ENCODE measurements at places on chromosomes 2 and 18.

DNA sequence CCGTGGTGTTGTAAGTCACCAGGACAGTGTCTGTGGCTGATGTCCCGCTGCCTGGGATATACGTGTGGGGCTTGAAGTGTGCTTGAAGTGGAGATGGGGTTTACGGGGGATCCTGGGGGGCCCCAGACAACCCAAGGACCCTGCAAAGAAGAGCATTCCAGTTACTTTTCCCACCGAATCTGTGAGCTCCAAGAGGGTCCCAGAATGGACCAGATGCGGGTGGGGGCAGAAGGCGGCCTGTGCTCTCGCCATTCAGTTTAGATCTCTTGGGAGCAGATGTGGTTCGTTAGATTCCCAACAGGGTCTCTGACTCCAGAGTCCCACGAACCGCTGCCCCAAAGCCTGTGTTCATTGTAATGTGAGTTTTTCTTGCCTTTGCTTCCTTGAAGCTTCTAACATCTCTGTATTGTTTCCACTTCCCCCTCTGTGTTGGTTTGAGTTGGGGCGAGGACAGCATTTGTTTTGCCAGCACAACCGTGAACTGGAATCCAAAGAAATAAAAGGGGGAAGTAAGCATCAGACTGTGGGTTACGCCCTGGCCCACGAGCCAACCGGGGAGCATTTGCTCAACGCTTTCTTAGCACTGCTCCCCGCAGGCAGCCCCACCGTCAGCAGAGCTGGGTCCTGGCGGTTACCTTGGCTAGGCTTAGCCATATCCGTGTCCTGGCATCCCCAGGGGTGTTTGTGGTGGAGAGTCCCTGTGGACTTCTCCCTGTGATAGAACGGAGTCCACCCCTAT lies 92.1 kb downstream of the SH3BP4 start:
- no peak overlapping the region for H3K4me3 ChIP-seq
- H3K27ac ChIP-seq, result no peak overlapping the region
- H3K4me1 ChIP-seq, result no peaks in the 10 kb centered on the region
- no peaks in the 10 kb centered on the region for H3K27me3 ChIP-seq
- H3K36me3 ChIP-seq, result peaks cover 4% of the 10 kb centered on the region

DNA sequence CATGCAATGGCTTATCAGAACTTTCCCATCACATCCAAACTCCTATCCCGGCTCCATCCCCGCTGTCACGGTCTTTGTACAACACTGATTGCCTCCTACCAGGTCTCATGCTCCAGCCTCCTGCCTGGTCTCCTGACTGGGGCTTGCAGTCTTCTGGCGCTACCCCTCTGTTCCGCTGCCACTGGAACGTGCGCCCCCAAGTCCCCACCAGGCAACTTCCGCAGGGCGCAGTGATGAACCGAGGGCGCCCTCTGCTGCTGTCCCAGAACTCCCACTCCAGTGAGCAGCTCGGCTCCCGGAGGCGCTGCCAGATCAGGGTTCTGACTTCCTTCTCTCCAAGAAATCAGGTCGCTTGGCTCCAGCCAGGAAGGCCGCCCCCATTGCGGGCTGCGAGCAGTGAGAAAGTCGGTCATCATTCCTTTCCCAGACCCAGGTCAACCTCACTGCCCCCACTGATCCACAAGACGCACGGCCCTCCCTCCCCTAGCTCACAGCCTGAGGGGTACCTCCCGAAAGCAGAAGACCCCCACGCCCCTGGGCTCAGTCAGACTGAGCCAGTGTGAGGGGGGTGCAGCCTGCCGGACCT lies 43.9 kb upstream of the RAB11FIP5 start:
- H3K4me1 ChIP-seq, result no peaks in the 10 kb centered on the region
- H3K27me3 ChIP-seq, result no peaks in the 10 kb centered on the region
- H3K4me3 ChIP-seq, result no peak overlapping the region
- no peaks in the 10 kb centered on the region for H3K36me3 ChIP-seq

DNA sequence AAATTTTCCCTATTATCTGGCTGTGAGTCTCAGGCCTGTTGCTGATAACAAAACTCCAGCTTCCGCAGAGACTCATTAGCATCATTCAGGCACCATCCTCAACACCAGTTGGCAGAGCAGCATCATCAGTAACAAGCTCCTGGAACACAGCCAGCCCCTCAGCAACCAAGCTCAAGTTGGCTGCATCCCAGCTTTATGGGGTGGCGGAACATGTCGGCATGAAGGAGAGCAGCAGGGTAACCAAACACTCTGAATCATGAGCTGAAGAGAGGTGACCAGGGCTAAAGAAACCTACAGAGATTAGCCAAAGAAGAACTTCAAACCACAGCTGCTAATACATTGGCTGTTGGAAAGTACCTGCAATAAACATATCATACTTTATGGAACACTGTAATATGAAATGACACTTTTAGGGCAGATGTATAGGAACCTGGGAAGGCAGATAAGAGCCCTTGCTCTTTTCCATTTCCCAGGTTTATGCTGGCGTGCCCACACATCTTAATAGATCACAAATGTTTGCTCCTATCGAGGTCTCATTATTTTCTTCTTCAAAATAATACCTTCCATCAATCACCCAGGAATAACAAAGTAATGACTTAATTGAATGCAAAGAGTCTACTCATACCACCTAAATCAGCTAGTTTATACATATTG lies 63.8 kb downstream of the PDE11A start:
- H3K4me1 ChIP-seq, result no peaks in the 10 kb centered on the region
- H3K36me3 ChIP-seq, result no peaks in the 10 kb centered on the region
- no peak for DNase-seq

GRCh38 chr2:5546181-5546580 lies 146.0 kb upstream of the SOX11 start:
- H3K36me3 ChIP-seq, result no peaks in the 10 kb centered on the region
- no peak for DNase-seq
- H3K27ac ChIP-seq, result no peak overlapping the region
- H3K4me1 ChIP-seq, result no peaks in the 10 kb centered on the region
- no peaks in the 10 kb centered on the region for H3K27me3 ChIP-seq
- no peak overlapping the region for H3K4me3 ChIP-seq

GRCh38 chr2:10495311-10495987 lies 47.3 kb upstream of the ODC1 start:
- no peaks in the 10 kb centered on the region for H3K27me3 ChIP-seq
- H3K27ac ChIP-seq, result no peak overlapping the region
- no peak overlapping the region for H3K4me3 ChIP-seq
- no peaks in the 10 kb centered on the region for H3K36me3 ChIP-seq
- DNase-seq, result no peak

DNA sequence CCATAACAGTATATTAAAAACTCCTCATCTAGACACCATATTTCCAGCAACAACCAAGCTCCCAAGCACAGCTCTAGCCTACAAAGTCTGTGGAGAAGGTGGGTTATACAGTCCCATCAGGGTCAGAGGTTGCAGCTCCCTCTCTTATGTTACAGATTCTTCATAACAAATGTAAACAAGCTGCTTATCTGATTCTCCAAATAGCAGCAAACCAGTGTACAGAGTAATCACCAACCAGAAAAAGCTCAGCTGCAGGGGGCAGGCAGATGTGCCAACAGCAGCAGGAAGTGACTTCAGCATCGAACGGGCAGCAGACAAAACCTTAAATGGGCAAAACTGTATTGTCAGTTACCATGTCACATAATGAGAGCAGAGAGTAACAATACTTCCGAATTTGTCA lies 52.9 kb upstream of the NABP1 start:
- no peaks in the 10 kb centered on the region for H3K36me3 ChIP-seq
- no peak overlapping the region for H3K4me3 ChIP-seq
- peak; percentile 34 for DNase-seq
- H3K27me3 ChIP-seq, result no peaks in the 10 kb centered on the region

DNA sequence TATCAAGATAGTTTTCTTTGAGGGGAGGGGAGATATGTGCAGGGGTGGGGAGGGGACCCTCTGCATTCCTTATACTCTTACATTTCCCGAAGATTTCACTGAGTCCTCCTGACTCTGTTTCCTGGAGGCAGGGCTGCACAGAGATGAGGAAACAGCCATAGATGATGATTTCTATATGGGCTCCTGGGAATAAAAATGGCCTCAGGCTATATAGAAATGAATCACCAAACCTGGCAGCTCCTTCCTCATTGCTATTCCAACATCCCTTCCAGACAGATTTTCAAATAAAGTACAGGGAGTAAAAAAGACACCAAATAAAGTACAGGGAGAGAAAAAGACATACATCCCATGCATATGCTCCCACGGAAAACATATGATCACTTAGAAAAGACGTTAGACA lies 474.8 kb upstream of the RAB6C start:
- DNase-seq, result no peak
- H3K27me3 ChIP-seq, result no peaks in the 10 kb centered on the region
- H3K36me3 ChIP-seq, result no peaks in the 10 kb centered on the region
- H3K4me1 ChIP-seq, result no peaks in the 10 kb centered on the region
- no peak overlapping the region for H3K4me3 ChIP-seq

GRCh38 chr18:59988098-59988706 lies 88.4 kb downstream of the PMAIP1 start:
- peak; percentile 19 for DNase-seq
- no peaks in the 10 kb centered on the region for H3K27me3 ChIP-seq
- H3K4me1 ChIP-seq, result no peaks in the 10 kb centered on the region
- H3K4me3 ChIP-seq, result no peak overlapping the region

- H3K4me3 ChIP-seq, result no peak overlapping the region
- DNase-seq, result no peak
- H3K27me3 ChIP-seq, result no peaks in the 10 kb centered on the region
- H3K4me1 ChIP-seq, result no peaks in the 10 kb centered on the region
- no peaks in the 10 kb centered on the region for H3K36me3 ChIP-seq
- no peak overlapping the region for H3K27ac ChIP-seq
These were observed 230.1 kb downstream of the AGAP1 start for GRCh38 chr2:235723811-235724465.

DNA sequence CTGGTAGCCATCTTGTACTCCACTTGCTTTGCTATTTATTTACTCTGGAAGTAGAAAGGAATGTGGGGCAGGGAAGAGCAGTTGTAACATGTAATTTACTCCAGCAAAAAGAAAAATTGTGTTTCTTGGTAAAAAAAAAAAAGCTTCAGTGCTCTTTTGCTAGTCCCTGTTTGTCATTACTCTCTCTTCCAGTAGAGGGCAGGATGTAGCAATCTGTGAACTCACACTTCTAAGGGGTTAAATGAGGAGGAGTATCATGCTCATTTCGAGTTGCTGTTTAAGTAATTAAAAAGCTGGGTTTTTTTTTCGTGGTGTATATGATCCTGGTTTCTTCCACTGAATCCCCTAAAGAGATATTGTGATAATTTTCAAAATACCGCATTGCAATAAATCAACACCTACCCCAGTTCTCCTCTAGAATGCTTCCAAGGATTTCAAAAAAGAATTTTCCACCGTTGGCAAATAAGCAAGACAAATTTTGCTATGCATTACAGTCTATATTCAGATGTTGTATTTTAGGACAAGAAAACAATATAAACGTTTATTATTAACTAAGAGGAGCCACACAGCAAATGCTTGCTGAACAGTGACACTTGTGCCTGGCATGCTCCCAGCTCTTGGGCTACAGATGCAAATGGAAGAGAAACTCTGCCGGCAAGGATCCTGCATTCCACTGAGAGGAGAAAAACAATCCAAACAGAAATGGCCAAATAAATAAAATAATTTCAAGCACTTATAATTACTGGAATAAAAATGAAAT lies 261.6 kb downstream of the ASXL3 start:
- no peaks in the 10 kb centered on the region for H3K36me3 ChIP-seq
- peak; percentile 15 for DNase-seq
- no peaks in the 10 kb centered on the region for H3K27me3 ChIP-seq
- peak overlapping the region; percentile 20 for H3K27ac ChIP-seq
- H3K4me3 ChIP-seq, result no peak overlapping the region
- no peaks in the 10 kb centered on the region for H3K4me1 ChIP-seq

DNA sequence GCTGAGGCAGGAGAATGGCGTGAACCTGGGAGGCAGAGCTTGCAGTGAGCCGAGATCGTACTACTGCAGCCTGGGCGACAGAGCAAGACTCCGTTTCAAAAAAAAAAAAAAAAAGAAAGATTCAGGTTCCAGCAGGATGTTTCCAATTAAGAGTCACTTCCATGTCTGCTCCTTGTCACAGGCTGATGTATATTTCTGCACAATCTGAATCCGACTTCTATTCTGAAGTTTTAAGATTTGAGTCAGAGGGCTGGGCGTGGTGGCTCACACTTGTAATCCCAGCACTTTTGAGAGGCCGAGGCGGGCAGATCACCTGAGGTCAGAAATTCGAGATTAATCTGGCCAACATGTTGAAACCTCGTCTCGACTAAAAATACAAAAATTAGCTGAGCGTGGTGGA lies 24.7 kb downstream of the SNRPD1 start:
- H3K4me3 ChIP-seq, result no peak overlapping the region
- H3K36me3 ChIP-seq, result peaks cover 16% of the 10 kb centered on the region
- no peak overlapping the region for H3K27ac ChIP-seq
- no peaks in the 10 kb centered on the region for H3K27me3 ChIP-seq

- H3K4me3 ChIP-seq, result no peak overlapping the region
- no peaks in the 10 kb centered on the region for H3K27me3 ChIP-seq
- no peak for DNase-seq
- H3K4me1 ChIP-seq, result peaks cover 10% of the 10 kb centered on the region
- H3K36me3 ChIP-seq, result no peaks in the 10 kb centered on the region
These were observed 120.9 kb upstream of the DLX2 start for GRCh38 chr2:172223601-172224054.

DNA sequence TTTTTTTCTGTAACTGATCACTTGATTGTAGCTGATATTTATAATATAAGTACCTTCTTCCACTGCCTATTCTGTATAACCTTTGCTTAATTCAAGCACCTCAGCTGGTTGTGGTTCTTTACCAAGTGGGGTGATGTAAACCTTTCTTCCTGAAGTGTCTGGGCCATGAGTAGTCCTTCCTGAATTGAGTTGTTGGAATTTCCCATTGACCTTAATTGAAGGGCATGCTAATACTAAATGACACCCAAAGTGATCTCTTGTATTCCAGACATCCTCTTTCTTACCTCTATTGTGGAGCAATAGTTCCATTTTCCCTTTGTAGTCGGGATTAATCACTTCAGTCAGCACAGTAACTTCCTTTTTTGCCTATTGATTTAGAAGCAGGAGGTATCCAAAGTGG lies 1496.8 kb upstream of the CELF4 start:
- DNase-seq, result no peak
- no peaks in the 10 kb centered on the region for H3K27me3 ChIP-seq
- H3K4me1 ChIP-seq, result no peaks in the 10 kb centered on the region
- no peak overlapping the region for H3K27ac ChIP-seq

DNA sequence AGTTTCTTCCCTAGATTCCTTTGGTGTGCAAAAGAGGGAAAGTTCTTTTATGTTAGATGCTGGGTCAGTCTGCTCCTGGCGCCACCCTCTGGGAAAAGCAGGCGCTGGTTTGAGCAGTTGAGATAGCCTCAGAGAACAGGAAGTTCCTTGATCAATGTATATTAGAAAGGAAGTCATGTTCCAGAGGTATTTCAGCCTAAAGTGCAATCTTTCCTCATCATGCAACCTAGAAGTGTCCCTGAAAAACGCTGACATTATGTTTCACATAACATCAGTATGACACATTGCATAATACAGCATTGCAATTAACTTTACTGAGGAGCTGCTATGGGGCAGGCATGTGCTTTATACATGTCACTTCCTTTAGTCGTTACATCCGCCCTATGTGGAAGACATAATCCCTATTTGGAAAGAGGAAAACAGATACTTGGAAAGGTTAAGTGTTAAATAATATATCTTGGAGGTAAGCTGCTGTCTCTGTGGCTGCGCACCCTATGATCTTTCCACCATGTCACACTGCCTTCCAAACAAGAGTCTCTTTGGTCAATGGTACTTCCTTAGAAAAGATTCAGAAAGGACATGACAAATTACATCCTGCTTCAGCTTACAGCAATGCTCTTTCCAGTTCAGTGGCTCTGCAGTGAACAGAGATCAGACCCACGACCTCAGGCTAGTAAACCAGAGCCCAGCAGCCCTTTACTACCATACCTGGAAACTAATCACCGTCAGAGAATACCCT lies 369.7 kb downstream of the RAD51AP2 start:
- no peaks in the 10 kb centered on the region for H3K36me3 ChIP-seq
- no peaks in the 10 kb centered on the region for H3K27me3 ChIP-seq
- no peaks in the 10 kb centered on the region for H3K4me1 ChIP-seq
- no peak for DNase-seq
- H3K27ac ChIP-seq, result no peak overlapping the region
- H3K4me3 ChIP-seq, result no peak overlapping the region

Measured in thymus (tissue), 14 donors.